Ureter (tissue), 1 donor: ENCODE measurements at places on chromosomes 11 and 22. TPM values are rescaled to one million over a fixed set of nuclear protein-coding genes. Genes with fewer than 3 reads are reported as not detected.

MSANTD2 gene
- total RNA-seq = 17.9 TPM

LAMTOR1 gene
- total RNA-seq = 92.2 TPM

MPZL3 gene
- total RNA-seq = 7.9 TPM

DNA sequence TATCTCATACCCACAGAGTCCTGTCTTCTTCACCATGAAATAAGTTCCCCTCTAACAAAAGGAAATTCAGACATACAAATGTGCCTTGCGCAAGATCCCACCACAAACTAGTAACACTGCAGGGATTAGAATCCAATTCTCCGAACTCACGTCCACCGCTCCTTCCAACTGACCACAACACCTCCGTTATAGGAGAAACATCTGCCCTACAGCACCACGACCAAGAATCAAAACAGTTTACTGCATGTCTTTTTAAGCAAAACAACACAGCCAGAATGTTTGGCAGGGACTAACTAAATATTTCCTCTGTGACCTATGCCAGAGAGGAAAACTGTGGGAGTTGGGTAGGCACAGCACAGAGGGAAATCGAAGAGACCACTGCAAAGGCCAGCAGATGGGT is 72.7 kb upstream of the AKIP1 start:
- no peak for DNase-seq

GRCh38 chr11:35998634-35999033 is 54.8 kb downstream of the LDLRAD3 start:
- DNase-seq = no peak

DNA sequence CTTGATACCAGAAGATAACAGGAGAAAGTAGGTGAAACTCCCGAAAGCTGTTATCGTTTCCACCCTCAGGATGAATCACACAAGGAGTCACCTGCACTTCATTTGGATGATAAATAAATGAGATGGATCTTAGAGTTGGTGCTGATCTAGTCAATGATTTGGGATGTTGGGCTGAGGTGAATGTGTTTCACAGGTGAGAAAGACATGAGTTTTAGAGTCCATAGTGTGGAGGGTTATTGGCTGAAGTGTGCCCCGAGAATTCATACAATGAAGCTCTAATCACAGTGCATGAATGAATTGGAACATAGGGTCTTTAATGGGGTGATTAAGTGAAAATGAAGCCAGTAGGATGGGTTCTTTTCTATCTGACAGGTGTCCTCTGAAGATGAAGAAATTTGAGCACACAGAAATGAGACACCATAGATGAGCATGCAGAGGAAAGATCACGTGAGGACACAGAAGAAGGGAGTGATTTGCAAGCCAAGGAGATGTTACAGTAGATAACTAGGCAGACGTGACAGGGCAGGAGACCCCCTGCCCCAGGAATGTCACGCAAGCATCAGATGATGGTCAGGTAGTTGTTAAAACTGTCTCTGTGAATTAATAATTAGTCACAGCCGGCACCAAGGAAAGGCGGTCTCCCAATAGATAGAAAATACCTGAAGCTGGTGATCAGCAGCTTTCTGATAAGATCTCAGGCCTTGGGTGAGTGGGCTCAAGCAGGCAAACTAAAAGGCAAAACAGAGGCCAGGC is 60.3 kb upstream of the IGLL5 start:
- DNase-seq = no peak

DNA sequence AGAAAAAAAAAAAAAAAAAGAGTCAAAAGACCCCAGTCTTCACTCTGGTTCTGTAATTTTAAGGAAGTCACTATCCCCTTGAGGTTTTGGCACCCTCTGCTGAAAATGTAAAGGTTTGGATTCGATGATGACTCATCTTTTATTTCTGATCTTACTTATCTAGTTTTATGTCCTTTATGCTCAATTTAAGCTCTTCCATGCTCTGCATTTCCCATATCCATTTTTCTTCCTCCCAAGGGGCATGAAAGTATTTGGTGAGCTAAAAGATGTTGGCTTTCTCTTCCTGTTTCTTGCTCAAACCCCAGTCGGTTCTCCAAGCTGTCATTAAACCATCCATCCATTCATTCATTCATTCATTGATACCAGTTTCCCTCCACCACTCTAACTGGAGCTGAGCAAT is 61.0 kb upstream of the CDON start:
- no peak for DNase-seq
